ENCODE measurements at places on chromosomes 3 and 15.

DNA sequence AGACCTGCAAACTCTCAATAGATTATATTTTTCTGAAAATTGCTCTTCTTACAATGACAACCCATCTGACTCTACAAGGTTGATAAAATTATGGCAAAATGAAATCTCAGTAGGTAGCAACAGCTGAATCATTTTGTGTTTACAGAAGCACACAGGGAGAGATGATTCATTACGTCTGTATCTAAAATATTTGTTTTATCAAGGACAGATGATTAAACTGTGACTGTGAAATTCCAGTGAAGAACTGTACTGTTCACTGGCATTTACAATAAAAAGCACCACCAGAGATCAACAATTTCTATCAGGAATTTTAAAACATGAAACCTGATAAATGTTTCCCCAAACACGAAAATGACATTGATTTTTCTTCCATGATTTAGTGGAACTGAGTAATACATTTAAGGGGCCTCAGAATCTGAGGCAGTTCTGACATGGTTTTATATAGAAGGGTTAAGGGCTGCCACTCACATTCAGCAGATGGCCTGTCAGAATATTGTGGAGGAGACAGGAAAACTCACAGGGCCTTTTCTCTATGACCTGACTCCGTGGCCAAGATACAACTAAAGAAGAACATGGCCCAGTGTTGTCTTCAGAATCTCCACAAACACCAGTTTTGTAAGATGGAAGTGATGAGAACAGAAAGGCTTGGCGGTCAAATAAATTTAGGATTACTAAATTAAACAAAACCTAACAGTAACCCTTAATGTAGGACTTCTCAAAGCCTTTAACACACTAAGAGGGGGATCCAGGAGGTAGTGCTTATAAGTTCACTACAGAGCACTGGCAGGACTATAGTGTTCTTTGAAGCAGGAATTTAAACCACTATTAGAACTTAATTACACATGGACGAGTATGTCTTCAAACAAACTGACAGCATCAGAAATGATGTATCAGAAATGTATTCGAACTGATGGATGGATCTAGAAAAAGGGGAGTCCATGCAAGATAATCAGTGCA is 25.9 kb downstream of the RAD18 start:
- DNase-seq: no peak

- DNase-seq: no peak
Observed at GRCh38 chr3:194091141-194091540, 44.8 kb upstream of the HES1 start.

- no peak for DNase-seq
Observed at GRCh38 chr3:29486917-29487316, 206.0 kb downstream of the RBMS3 start.

GRCh38 chr15:68732451-68732850 is 88.2 kb downstream of the ANP32A start:
- no peak for DNase-seq

GRCh38 chr15:64566629-64567427 is 106.5 kb downstream of the ZNF609 start:
- DNase-seq: no peak

GRCh38 chr15:92981333-92981732 is 81.2 kb downstream of the CHD2 start:
- DNase-seq: no peak

- DNase-seq: no peak
Observed at GRCh38 chr15:69143756-69144436, 16.5 kb upstream of the GLCE start.

DNA sequence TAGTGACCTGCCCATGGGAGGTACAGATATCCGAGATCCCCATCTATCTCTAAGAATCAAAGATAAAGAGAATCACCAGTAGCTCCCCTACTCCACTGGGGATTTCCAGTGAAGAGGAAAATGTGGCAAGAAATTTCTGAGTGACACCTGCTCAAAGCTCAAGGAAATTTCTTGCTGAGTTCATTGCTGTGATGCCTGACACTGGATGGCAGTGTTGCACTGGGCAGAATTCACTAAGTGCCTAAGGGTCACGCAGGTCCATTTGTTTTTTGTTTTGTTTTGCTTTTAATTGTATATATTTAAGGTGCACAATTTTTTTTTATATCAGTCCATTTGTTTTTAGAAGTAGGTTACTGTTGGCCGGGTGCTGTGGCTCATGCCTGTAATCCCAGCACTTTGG is 109.5 kb upstream of the KCNAB1 start:
- no peak for DNase-seq

DNA sequence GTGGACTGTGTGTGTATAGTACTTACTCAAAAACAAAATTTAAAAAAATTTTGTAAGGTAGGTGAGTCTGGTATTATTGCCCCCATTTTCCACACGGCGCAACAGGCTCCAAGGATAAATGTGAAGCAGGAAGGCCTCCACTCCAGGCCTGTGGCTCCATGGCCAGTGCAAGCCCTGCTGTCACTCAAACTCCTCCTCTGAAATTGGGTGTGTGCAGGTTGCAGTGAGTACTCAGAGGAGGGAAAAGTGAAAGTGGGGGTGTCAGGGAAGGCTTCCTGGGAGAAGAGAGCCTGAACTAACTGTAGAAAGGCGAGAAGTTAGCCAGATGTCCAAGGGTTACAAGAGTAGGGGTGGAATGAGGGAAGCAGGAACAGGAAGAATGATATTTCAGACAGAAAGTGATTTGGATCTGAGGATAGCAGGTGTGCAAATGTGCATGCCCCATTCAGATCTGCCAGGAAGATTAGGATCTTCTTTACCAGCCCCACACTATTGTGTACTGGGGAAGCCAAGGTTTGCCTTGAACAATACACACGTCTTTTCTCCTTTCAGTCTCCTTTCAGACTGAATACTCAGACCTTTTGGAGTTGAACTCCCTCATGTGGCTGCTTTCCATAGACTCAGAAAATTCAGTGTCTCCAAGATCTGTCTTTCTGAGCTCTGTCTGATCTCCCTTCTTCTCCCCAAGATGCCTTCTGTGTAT is 48.7 kb upstream of the RYK start:
- no peak for DNase-seq

- DNase-seq: no peak
Observed at GRCh38 chr3:73418681-73419080, 206.1 kb downstream of the PDZRN3 start.

GRCh38 chr3:63387568-63387967 is 109.5 kb downstream of the SYNPR start:
- DNase-seq: no peak

GRCh38 chr3:10515884-10516495 is 10.6 kb upstream of the ATP2B2 start:
- no peak for DNase-seq

DNA sequence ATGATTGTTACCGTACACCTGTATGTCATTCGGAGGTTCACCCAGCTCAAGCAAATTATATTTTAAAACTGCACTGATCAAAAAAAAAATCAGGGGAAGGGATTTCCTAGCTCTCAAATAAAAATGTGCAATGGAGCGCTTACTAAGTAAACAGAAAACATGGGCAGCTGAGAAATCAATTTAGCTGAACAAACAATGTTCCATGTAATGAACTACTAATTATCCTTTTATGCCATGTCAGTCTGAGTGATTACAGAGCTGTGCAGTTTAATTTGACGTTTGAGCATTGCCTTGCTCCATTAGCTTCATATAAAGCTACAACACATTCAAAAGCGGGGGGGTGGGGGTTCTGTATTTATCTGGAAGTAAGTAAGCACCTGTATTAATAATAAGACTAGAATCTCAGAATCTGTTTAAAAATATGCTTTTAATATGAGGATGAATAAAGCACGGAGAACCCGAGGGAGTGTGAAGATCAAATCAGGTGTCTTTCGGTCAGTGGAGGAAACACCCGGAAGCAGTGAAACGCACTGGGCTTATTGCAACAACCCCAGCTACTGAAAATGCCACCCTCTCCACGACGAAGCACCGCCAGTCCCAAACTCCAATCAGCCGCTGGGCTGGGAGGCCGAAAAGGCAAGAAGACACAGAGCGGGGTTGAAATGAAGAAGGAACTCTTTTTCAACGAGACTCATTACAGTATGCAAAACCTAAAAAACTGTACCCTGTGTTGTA is 196.5 kb upstream of the ATP11B start:
- no peak for DNase-seq

GRCh38 chr3:51955893-51956770 is 951 bp downstream of the GPR62 start:
- DNase-seq: no peak

DNA sequence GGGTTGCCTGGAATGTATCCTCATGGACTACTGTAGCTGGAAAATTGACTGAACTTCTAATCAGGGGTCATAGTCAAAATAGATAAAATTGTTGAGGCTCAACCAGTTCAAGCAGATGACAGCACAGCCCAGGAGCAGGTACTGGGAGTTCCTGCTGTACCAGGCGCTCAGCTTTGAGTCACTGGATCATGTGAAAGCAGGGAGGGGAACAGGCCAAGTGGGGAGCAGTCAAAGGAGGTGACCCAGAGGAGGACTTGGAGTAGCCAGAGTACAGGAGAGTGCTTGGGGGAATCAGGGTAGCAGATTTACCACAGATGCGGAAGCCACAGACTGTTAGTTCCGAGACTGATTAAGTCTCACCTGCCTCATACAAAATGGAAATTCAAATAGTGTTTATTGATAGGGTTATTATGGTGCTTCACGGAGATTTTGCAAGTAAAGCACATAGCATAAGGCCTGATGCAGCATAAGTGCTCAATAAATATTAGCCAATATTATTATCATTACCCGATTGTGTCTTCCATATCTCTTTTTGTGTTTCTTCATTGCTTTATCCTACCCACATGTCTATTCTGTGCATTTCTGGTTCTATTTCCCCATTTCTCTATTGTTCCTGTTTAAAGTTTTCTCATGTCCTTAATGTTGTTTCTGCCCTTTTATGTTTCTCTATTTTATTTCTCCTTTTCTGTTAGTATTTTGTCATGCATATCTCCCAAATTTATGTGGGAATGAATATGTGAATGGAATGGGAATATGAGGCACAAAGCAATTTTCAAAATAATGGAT is 369.2 kb upstream of the MCTP2 start:
- no peak for DNase-seq

DNA sequence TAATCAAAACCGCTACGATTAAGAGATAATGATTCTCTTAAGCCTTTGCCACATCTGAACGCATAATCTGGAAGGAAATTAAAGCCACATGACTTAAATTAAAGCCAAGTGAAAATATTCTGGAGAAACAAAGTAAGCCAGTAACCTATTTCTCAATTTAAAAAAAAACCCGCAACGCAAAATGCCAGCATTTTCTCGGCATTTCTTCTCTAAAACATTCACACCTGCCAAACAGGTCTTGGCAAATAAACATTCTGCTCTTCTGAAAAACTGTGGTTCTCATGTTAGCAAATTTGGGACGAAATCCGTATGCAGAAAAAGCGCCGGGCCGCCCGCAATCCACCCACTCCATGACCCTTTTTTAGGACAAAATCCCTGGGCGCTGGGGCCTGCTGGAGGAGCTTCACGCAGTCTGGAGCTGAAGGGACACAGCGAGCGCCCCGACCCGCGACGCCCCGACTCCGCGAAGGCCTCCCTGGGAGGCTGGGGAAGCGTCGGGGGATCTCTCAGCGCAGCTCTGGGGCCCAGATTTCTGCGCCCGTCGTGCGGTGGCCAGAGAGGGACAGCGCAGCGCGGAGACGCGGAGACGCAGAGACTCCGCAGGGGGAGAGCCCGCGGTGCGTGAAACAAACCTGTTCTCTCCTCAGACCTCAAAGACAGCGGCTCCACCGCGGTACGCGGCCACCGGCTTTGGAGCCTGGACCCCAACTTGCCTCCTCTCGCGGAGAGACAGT is 471 bp downstream of the NKIRAS1 start:
- no peak for DNase-seq

DNA sequence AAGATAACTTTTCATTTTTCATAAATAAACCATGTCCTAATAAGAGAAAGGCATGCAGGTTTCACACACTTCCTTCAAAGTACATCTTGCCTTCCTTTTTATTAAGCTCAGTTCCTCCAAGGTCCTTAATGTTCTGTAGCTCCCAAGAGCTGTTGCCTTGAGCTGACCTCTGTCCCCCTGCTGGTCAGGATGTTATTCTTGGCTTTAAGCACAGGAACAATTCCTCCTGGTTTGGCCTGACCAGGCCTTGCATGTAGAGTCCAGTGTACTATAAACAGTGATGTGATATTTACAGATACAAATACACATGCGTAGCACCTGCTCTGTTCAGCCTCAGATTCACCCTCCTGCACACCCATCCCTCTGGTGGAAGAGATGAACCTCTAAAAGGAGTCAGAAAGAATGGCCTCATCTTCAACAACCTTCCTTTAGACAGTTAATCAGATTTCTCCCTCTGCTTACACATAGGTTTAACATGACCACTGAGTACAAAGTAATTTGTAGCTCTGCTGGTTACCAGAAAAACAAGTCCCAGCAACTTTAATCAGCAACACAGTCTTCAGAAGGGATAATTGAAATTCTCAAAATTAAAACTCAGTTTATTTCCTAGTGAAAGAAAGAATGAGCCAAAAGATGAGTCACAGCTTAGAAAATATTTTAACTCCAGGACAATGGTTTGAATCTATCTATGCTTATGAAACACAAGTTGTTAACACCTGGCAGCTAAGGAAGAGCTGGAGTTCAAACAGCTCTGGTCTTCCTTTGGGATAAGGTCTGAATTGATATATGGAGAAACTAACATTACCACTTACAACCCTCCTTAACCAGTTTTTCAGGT is 46.5 kb downstream of the PTPN9 start:
- DNase-seq: no peak

DNA sequence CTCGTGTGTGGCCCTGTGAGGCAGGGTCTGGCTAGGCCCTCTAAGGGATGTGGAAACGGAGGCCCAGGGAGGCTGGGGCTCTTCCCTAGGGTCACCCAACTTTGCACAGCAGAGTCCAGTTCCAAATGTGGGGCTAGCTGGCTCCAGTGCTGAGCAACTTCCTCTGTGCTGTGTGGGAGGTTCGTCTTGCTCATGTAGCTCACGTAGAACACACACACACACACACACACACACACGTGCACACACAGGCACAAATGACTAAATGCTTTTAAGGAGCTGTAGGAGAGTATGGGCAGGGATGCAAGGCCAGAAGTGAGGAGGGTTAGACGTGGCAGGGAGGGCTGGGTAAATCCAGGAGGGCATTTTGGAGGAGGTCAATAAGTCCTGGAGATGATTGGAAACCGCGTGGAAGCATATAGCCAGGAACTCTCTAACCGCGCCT is 213.8 kb downstream of the RPLP1 start:
- no peak for DNase-seq

DNA sequence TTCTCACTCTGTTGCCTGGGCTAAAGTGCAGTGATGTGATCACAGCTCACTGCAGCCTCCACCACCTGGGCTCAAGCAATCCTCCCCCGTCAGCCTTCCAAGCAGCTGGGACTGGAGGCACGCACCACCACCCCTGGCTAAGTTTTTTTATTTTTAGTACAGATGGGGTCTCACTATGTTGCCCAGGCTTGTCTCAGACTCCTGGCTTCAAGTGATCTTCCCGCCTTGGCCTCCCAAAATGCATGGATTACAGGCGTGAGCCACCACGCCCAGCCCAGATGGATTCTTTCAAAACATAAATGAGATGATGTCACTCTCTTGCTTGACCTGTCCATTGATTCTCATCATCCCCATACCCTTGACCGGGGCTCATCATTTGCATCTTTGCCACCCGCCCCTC is 72.6 kb upstream of the SLC6A6 start:
- no peak for DNase-seq
